ENCODE measurements at places on chromosomes 5 and 9. TPM values are rescaled to one million over a fixed set of nuclear protein-coding genes. Genes with fewer than 3 reads are reported as not detected.

Gene PCA3
- not detected for total RNA-seq

Gene SLC36A2
- not detected for total RNA-seq

Gene ATOSB
- total RNA-seq: 20.3 TPM

Gene CDO1
- total RNA-seq: 20.1 TPM

Gene C9orf50
- not detected for total RNA-seq

Gene FGF1
- 1.8 TPM for total RNA-seq

Gene GABRB2
- 1.6 TPM for total RNA-seq

Gene ENG
- 322 TPM for total RNA-seq

Gene TERT
- total RNA-seq: not detected

Gene HAVCR1
- not detected for total RNA-seq

Gene SH3RF2
- total RNA-seq: 12.4 TPM

Gene RNF224
- total RNA-seq: 0.35 TPM

Gene SPOCK1
- total RNA-seq: 4.0 TPM

DNA sequence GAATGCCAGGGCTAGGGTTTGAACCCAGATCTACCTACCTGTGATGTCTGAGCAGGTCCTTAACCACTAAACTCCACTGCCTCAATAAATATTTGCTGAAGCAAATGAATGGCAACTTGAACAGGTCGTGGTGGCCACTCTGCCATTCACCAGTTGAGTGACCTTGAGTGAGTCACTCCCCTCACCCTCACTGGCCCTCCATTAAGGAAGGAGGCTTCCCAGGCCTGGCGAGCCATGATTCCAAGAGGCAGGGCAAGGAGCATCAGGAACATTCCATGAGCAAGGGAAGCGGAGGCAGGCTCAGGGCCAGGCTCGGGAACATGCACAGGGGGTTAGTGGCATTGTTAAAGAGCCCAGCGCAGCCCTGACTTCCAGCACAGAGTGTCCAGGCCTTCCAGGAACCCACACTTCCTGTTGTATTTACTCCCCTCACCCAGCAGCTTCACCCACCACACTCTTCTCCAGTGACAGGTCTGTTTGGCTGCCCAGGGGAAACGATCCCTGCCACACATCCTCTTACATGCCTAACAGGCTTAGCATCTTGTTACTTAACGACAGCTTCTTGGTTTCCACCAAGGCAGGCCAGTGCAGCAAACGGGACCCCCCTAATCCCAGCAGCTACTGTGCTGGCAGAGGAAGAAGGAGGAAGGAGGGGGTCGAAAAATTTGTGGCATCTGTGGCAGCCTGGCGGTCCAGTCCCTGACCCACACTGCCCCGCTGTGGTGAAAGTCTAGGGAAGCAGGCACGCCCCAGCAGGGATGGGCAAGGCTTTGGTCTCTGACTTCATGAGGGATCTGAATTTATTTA, 43.7 kb upstream of the TTC1 start:
- DNase-seq: peak; percentile 74

- DNase-seq: no peak
These were observed 196.4 kb downstream of the CDK5RAP2 start for GRCh38 chr9:120383611-120383998.

DNA sequence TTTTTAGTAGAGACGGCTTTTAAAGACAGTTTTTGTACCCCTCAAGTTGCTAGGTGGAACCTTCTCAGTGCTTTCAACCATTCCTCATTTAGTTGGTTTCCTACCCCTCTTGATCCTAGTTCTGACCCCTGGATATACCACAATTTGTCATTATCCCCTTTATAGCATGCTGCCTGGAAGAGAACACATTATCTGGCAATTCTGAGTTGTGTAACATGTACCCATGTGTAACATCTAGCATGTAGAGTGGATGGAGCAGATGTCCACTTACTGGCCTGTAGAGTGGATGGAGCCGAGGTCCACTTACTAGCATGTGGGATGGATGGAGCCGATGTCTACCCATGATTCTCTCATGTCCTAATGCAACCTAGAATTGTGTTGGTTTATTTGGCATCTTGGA, 7.5 kb downstream of the SLC36A1 start:
- no peak for DNase-seq

GRCh38 chr5:171592076-171592475, 172.6 kb downstream of the FGF18 start:
- no peak for DNase-seq

DNA sequence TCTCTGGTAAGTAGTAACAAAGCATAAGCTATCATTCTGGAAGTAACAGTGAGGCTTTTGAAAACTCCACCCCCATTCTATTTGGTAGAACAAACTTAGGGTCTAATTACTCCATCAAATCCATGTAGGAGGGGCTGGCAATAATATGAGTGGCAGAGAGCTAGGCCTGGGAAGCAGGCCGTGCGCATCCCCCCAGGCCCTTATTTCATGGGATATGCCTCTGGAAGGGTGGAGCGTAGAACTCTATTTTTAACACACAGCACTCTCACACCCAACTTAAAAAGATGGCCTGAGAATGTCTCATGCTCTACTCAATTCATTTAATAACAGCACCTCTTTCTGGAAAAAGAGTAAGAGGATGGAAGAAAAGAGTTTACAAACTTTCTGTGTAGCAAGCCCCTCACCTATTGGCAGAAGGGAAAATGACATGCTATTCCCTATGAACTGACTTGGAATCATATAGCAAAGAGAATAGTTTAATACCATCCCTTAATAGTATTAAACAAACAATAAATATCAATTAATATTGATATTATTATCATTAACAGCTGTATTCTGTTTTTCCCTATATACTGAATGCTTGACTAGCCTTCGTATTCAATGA, 233.2 kb downstream of the KCTD16 start:
- no peak for DNase-seq

GRCh38 chr5:94700592-94700991, 82.1 kb downstream of the SLF1 start:
- DNase-seq: no peak

- DNase-seq: no peak
These were observed 167.5 kb downstream of the SYK start for GRCh38 chr9:90969021-90969675.

DNA sequence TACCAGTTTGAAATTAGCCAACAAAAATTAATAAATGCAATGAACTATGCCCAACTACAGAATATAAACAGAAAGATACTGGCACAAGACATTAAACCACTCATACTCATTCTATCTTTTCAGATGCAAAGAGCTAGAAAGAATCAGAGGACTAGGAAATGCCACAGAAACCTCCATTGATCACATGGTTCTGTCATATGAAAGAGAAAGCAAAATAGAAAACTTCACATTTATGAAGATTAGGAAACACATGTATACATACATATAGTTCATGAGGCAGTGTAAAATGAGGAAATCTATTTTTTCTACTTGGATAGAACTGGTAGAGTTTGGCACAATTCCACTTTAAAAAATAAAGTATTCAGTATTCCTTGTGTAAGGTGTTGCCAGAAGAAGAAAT, 275.1 kb upstream of the PTGER4 start:
- DNase-seq: no peak

DNA sequence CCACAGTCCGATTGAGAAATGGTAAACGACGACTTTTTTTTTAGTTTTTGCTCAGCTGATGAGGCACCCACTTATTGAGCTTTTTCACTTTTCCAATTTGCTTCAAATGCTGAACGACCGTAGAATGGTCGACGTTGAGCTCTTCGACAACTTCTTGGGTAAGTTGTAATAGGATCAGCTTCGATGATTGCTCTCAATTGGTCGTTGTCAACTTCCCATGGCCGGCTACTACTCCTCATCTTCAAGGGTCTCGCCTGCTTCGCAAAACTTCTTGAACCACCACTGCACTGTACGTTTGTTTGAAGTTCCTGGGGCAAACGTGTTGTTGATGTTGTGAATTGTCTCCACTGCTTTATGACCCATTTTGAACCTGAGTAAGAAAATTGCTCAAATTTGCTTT, 35.7 kb downstream of the NSD1 start:
- peak; percentile 10 for DNase-seq

DNA sequence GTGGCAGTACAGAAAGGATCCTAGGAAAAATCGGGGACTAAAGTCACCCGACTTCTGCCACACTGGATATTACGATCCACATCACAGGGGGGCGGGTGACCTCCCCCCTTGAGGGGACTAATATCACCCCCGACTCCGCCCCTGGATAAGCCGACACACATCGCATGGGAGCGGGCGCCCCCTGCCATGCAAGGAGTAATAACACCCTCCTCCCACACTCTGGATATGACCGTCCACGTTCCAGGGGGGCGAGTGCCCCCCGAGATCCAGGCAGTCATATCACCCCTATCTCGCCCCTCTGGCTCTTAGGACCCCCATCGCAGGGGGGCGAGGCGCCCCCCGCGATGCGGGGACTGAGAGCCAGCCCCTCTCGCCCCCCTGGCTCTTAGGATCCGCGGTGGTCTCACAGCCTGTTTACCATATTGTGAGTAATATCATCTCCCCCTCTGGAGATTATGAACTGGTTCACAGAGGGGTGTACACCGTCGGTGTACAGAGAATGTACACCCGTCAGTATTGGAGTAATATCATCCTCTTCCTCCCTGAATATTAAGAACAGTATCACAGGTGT, 423.0 kb downstream of the DIRAS2 start:
- peak; percentile 73 for DNase-seq

DNA sequence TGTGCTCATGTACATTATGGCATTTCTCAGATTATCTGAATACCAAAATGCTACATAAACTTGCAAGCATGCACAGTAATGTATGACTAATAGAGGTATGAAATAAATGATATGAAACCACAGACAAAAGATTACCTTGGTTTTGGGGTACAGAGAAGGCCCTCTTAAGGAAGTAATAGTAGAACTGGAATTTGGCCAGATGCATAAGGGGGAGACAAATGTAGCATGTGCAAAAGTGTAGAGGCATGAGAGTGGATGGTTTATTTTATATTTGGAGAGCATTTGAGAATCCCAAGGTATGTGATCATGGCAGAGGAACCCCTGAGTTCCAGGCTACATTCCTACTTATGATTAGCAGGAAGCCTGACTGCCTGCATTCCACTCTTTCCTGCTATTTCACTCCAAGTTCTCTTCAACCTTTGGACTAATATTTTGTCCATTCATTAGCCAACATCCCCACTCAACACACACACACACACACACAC, 74.2 kb downstream of the MAMDC2 start:
- no peak for DNase-seq

- DNase-seq: no peak
These were observed 12.9 kb downstream of the PHYHD1 start for GRCh38 chr9:128933731-128934130.

DNA sequence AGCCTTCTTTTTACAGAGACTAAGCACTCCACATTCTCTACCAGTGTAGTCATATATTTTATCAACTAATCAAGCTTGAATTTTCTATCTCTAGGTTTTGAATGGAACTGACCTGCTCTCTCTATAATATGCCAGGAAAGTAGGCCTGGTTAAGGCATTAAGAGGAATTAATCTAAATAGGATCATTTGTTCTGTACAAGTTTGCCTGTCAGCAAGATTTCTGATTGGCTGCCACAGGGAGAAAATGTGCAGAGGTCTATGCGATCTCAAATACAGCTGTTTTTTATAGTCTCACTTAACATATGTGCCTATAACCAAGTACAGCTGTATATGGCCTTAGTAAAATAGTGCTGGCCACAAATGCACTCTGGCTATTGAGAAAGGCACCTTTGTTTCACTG, 418.8 kb downstream of the KDM4C start:
- DNase-seq: no peak

DNA sequence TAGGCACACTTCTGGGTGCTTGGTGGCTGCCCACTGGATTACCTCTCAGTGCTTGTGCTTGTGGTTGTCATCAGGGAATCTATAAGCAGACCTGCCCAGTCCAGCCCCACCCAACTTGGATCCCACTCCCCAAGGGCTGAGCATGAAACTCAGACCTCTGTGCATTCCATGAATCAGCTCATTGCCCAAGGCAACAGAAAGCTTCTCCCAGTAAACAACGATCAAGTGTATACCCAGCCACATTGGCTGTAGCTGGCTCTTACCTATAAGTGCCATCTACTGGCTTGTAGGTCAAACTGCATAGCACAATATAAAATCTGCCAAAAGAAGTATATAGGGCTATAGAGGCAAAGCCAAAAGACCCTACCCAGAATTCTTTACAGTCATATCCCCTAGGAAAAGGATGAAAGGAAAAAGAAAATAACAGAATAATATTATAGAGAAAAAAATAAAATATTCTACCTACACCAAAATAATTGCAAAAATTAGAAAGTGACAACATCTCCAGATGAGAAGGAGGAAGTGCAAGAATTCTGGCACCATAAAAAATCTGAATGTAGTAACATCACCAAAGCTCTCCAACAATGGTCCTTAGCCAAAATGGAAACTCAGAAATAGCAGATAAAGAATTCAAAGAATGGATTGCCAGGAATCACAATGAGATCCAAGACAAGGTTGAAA, 321.0 kb upstream of the TRPC7 start:
- no peak for DNase-seq

GRCh38 chr5:6359555-6360322, 18.6 kb downstream of the MED10 start:
- DNase-seq: no peak

DNA sequence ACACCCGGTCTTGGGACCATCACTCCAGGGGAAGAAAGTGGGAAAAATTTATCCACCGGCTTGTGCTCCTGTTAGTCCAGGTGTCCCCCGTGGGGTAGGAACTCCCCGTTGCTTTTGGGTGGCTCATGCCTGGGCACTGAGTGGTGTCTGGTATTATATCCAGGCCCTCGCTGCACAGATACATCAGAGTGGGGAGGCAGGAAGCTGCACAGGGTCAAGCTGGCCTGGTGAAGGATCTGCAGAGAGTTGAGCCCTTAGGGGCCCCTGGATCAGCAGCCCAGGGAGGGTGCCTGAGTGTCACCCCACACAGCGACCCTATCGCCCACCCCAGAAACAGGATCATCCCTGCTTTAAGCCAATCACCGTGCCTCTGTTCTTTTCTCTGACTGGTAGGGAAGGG, 24.4 kb upstream of the COL5A1 start:
- peak; percentile 27 for DNase-seq

- no peak for DNase-seq
These were observed 44.1 kb upstream of the STXBP1 start for GRCh38 chr9:127567730-127568617.

GRCh38 chr9:19188771-19189170, 41.7 kb upstream of the DENND4C start:
- DNase-seq: no peak

GRCh38 chr5:88419931-88420330, 151.3 kb upstream of the TMEM161B start:
- no peak for DNase-seq

- DNase-seq: no peak
These were observed 30.3 kb downstream of the MAN2A1 start for GRCh38 chr5:109719978-109720377.

- DNase-seq: no peak
These were observed 335.4 kb downstream of the MSX2 start for GRCh38 chr5:175059687-175060211.

GRCh38 chr9:135574331-135574730, 12.8 kb downstream of the PAEP start:
- DNase-seq: no peak

GRCh38 chr5:75053054-75053303, 621 bp upstream of the GCNT4 start:
- DNase-seq: no peak

- no peak for DNase-seq
These were observed 372.8 kb upstream of the PIK3R1 start for GRCh38 chr5:67842806-67843205.
